Midbrain (tissue), 1 donor: ENCODE measurements at places on chromosomes 11 and 22.
A peak's percentile ranks its signal among the peaks of the same experiment; 100 is the strongest.

DNA sequence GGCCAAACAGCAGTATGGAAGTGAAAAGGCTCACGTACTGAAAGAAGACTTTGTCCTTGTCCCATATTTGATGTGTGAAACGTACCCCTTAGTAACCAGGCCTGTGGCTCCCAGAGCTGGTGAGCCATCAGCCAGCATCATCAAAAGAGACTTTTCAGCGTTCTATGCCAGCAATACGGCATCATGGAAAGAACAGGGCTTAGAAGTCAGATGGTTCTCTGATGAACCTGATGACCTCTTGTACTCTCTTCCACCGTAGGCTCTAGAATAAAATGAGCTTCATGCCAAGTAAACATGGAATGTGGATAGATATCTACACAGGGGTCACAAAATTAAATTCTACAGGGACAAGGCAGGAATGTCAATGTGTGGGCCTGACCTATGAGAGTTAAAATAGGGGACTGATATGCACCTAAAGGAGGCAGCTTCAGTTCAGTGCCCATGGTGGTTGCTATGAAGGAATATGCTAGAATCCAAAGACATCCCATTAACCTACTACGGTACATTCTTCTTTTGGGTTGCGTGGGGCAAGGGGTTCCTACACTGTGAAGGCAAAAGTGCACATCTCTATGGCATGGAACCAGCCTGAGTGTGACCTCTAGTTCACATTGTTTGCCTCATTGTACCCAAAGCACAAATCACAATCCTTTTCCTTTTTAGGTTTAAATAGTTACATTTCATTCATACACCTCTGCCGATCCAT, 130.6 kb downstream of the ETS1 start:
- DNase-seq, result no peak

GRCh38 chr11:12421386-12421785, 44.0 kb downstream of the PARVA start:
- no peak for DNase-seq

GRCh38 chr22:44331881-44332714, 19.3 kb upstream of the SHISAL1 start:
- DNase-seq, result no peak

DNA sequence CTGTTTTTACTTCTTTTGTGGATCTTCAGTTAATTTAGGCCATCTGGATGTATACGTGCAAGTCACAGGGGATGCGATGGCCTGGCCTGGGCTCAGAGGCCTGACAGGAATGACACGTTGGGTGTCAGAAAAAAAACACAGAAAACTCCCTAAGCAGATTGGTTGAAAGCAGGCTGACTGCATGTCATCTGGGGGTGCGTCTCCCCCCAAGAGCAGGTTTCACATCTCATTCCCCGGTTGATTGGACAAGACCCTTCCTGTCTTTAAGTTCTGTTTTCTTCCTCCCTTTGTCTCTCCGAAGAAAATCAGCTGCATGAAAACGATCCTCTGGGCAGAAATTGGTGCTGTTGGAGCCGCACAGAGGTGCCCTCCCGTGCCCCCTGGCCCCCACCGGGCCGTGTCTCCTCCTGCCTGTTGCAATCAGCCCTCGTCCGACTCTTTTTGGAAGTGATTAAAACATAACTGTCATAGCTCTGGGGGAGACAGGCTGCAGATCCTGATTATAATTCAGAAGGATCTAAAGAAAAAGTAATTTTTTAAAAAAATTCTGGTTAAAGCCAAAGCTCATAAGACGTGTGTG, 71.8 kb upstream of the PARVG start:
- no peak for DNase-seq

GRCh38 chr11:3160252-3161031, 4.7 kb downstream of the OSBPL5 start:
- DNase-seq, result peak; percentile 92

DNA sequence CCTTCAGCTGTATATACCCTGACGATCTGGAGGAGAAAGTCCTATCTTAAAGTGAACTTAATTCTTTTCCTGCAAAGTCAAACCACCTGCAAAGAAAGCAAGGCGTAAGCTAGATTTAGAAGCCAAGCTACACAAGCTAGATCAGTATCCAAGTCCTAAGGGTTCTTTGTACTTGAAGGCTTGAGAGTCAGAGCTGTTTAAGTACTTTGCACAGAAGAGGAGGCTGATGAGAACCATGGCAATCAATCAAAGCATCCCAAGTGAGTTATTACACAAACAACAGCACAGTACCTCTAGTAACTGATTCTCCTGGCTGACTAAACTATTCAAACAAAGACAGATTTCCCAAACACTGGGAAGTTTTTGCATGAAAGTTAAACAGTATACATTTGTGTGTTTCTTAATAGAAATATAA, 1.9 kb downstream of the CDON start:
- no peak for DNase-seq

- DNase-seq, result no peak
Measured at GRCh38 chr22:30325065-30325720, 1.5 kb downstream of the TBC1D10A start.

DNA sequence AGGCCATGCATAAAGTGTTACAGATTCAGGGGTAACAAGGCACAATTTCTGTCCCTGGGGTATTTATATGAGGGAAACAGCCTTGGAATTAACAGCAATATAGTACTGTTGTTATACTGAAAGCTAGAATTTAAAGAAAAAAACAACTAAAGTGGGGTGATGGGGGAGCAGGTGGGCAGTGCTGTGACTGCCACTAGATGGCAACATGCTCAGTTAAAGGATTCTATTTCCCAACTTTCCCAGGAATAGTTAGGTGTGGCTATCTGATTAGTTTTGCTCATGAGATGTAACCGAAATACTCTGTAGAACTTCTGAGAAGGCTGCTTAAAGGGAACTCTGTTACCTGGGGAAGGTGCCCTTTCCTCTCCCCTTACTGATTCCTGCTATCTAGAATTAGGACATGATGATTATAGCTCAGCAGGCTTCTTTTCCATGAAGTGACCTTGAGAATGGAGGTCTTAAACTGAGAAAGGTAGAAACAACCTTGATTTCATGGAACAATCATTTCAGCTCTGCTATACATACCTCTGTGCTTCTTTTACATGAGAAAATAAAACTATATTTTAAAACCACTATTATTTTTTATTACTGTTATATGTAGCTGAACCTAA, 102.6 kb downstream of the RELT start:
- peak; percentile 40 for DNase-seq
